ENCODE measurements at places on chromosomes 6 and 20.
A peak's percentile ranks its signal among the peaks of the same experiment; 100 is the strongest.

- DNase-seq, result no peak
Measured at GRCh38 chr20:41355598-41356203, 10.9 kb downstream of the EMILIN3 start.

GRCh38 chr6:24908650-24909035, 27.1 kb downstream of the RIPOR2 start:
- DNase-seq, result no peak

DNA sequence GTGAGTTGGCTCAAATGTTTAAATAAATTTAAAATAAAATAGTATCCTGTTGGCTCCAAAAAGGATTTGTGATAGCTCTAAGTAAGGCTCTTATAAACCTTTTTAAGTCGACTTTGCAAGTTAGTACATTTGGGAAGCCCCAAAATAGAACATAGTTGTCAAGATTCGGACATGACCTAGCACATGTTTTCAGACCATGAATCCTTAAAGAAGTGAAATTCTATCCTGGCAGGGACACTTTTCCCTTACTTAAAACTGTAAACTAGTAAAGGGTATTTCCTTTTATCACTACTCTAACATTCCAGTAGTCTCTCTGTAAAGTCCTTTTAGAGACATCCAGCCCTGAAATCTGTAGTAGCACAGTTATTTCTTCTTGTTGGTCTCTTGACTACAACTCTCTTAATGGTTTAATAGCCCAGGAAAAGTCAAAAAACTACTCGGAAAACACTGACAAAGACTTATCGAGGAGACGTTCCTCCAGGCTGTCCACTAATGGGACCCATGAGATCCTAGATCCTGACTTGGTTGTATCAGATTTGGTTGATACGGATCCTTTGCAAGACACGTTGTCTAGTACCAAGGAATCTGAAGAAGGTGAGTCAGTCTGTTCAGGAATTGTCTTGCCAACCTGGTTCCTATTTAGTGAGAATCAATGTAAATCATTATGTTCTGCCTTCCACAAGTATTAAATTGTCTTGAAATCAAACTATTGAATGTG, 83.6 kb downstream of the SCAND1 start:
- peak; percentile 35 for DNase-seq

- no peak for DNase-seq
Measured at GRCh38 chr6:8819446-8819845, 384.1 kb upstream of the SLC35B3 start.

GRCh38 chr6:166206510-166207283, 39.0 kb upstream of the TBXT start:
- DNase-seq, result no peak

- DNase-seq, result peak; percentile 64
Measured at GRCh38 chr6:32852844-32853540, 512 bp downstream of the TAP1 start.

DNA sequence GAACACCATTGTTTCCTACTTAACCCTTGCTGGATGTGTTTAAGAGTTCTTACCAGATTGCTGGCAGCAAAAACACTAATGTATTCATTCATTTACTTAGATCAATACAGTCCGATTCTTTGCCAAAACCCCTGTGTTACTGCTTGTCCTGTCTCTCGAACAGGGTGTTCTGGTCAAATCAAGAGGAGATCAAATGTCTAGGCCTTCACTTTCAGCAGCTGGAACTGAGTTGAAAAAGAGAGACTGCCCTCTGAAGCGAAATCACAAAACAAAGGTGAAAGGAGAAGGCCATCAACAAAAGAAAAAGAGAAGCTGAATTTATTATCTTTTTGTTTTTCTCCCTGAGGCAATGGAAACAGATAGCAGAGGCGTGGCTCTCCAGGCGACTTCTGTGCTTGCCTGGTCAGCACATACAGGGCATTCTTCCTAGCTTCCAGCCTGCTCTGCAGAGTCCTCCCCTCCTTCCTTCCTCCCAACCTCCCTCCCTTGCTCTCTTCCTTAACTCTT, 44.1 kb upstream of the GCM1 start:
- DNase-seq, result no peak

- DNase-seq, result peak; percentile 91
Measured at GRCh38 chr20:49989234-49990065, 6.7 kb downstream of the SNAI1 start.

DNA sequence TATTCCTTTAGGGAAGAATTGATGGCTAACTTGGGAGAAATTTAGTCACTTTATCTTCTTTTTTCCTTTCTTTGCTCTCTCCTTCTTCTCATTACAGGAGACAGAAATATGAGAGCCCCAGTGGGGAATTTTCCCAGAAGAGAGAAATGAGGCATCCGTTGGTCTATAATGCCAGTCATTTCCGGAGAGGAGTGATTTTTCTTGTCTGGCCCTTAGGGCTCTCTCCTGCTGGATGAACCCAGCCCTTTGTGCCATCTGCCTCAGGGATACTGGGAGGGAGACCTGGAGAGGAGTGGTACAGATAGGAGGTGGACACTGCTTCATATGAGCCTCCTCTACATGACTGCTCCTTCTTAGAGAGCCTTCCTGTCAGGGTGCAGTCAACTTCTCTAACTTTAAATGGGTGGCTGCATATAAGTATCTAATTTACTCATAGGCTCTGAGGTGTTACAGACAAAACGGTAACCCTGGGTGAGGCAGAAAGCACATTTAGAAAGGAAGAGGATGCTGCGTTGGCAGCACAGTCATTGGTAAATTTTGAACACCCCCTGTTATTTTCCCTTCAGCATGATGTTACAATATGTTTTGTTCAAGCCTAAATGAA, 21.9 kb downstream of the RIMS1 start:
- no peak for DNase-seq

Data from mesenchymal stem cell (in vitro differentiated cells and primary cell).